Activated CD4-positive, alpha-beta T cell treated with anti-CD3 and anti-CD28 coated beads for 36 hours (primary cell): ENCODE measurements at places on chromosomes 5 and 9. TPM values are rescaled to one million over a fixed set of nuclear protein-coding genes. Genes with fewer than 3 reads are reported as not detected.

DNA sequence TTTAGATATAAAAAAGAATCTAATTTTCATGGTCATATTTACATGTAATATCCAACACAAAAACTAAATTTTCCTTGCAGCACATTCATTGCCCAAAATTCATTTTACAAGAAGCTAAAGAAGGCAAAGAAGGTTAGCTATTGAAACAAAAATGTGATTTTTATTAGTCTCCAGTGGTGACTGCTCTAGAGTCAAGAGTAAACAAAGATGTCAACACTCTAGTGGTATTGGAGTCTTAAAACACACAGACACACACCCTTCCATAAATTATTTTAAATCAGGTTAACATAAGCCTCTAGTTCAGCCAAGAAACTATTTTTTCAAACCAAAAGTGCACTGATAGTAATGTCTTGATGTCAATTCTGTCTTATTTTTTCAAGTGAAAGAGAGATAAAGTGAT is 329.2 kb downstream of the ZNF608 start:
- H3K4me3 ChIP-seq: no peak overlapping the region
- H3K27ac ChIP-seq: no peak overlapping the region
- DNase-seq: no peak
- H3K36me3 ChIP-seq: no peaks in the 10 kb centered on the region
- no peaks in the 10 kb centered on the region for H3K27me3 ChIP-seq

DNA sequence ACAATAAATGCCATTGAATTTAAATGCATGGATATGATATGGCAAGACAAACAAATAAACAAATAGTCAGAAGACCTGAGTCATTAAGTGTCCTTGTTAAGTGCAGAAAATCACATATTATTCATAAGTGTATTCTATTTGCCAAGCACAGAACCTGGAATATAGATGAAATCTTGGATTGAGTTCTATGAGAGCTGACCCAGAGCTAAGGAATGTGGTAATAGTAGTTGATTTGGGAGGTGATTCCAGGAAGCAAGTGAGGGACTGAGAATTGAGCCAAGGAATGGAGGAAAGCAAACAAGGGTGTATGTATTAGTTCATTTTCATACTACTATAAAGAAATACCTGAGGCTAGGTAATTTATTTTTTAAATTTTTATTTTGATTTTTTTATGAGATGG is 208.9 kb downstream of the TRIM32 start:
- no peak overlapping the region for H3K27ac ChIP-seq
- no peak overlapping the region for H3K4me3 ChIP-seq
- no peaks in the 10 kb centered on the region for H3K27me3 ChIP-seq

- no peaks in the 10 kb centered on the region for H3K4me1 ChIP-seq
- no peak overlapping the region for H3K27ac ChIP-seq
- no peaks in the 10 kb centered on the region for H3K36me3 ChIP-seq
- no peak for DNase-seq
- H3K4me3 ChIP-seq: no peak overlapping the region
Measured at GRCh38 chr5:158606233-158606632, 493.5 kb downstream of the EBF1 start.

DNA sequence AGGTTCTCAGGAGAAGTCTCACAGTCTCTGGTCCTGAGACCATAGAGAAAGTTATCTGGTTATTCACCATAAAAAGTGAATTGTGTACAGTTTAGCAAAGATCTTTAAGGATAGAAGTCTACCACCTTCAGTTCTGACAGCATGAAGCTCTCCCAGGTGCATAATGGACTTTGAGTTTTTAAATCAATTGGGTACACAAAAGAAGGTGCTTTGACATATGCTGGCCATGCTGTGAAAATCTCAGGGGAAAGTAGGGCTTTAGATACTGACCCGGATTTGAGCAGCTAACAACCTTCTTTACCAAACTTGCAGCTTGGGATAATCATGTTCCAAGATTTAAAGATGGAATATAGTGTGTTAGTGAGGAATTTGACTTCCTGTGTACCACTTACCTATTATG is 264.2 kb downstream of the ZSWIM6 start:
- DNase-seq: no peak
- H3K4me1 ChIP-seq: no peaks in the 10 kb centered on the region
- no peak overlapping the region for H3K4me3 ChIP-seq
- H3K27me3 ChIP-seq: peaks cover 12% of the 10 kb centered on the region
- no peak overlapping the region for H3K27ac ChIP-seq
- H3K36me3 ChIP-seq: no peaks in the 10 kb centered on the region

GRCh38 chr9:94150890-94151650 is 66.8 kb downstream of the PTPDC1 start:
- peaks cover 11% of the 10 kb centered on the region for H3K4me1 ChIP-seq
- peaks cover 4% of the 10 kb centered on the region for H3K36me3 ChIP-seq
- no peak overlapping the region for H3K4me3 ChIP-seq

RGS7BP gene
- not detected for total RNA-seq

MRPL41 gene
- 20.9 TPM for total RNA-seq

RLN2 gene
- total RNA-seq: 6.9 TPM
